T-cell (primary cell): ENCODE measurements at places on chromosomes 2 and 18.

DNA sequence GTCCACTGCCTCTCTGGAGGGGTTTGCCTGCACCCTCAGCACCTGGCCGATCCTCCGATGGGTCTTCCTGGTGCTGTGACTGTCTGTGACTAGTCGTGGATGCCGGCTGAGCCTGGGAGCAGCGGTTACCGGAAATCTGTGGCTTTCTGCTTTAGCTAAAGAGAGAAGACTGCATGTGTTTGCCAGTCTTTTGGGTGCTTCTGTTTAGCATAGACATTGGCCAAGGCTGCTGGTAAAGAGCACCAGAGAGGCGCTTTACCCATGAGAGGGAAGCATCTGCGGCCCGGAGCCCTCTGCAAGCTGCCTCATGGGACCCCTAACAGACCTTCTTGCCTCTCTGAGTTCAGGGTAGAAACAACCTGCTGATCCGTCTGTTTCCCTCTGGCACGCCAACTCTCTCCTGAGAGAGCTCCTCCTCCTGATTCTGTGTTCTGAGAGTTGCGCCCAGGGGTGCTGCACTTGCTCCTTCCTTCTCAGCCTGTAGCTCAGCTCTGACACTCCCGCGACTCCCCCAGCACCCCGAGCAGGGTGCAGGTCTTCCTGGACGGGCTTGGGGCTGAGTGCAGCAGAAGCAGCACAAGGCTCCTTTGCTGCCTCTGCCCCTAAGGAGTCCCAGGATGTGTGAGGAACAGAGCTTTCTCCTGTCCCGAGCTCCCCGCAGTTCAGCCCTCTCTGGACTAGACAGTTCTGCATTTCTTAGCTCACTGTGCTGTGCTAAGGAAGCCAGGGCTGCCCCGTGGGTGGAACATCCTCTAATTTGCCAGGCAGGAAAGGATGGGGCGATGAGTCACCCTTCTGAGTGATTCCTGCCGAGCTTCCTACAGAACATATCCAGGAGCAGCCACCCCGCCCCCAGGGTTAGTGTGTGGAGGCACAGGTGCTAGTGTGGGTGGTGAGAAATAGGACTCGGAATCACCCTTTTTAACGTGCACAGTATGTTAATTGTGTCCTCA is 203.2 kb downstream of the SH3RF3 start:
- DNase-seq: no peak

- no peak for DNase-seq
Measured at GRCh38 chr2:238042849-238043584, 17.8 kb upstream of the SCLY start.

GRCh38 chr2:222797871-222798270 is 63.0 kb upstream of the ACSL3 start:
- DNase-seq: no peak

- DNase-seq: no peak
Measured at GRCh38 chr2:233999182-233999581, 51.3 kb upstream of the SPP2 start.

- no peak for DNase-seq
Measured at GRCh38 chr18:10241579-10241978, 212.9 kb upstream of the APCDD1 start.
